ENCODE measurements at places on chromosomes 11 and 22.

DNA sequence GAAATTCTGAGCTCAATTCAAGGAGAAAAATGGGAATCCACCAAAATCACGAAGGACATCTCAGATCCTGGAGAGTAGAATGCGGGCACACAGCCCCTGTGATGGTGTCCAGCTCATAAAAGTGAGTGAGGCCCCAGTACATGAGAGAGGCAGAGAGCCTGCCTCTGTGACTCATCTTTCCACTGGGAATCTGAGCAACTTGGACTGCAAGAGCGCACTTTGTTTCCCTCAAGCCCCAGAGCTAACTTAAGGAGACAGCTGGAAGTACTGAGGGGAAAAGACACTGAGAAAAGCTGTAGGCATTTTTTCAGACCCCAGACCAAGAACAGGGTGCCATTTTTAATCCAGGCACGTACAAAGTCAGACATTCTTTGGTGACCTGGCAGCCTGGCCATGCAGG, 273.7 kb downstream of the C11orf87 start:
- no peak for DNase-seq

- peak; percentile 9 for DNase-seq
Observed at GRCh38 chr11:90204832-90205646, 17.8 kb downstream of the CHORDC1 start.

GRCh38 chr11:33040033-33040861, 875 bp downstream of the TCP11L1 start:
- DNase-seq = peak; percentile 43

DNA sequence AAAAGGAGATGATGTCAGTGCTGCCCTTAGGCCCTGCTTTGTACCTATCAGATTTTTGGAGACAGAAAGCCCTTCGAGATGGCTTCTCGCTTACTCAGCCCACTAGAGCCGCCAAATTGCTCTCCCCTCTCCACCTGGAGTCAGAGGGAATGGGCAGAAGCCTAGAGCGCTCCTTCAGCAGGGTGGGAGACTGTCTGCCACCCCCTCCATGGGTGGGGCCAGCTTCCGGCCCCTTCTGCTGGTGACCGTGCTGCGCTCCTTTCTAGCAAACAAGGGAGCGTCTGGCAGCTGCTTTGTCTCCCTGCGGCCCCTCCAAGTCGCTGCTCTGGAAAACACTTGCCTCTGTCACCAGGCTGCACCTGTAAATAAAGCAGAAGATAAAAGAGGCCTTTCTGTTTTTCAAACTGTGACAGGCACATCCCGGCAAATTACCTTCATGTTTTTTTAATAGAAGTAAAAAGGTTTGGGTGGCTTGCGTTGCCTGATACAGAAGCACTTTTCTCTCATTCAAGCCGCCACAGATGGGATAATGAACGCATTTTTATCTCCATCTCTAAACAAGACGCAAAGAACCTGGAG, 145.7 kb upstream of the NECTIN1 start:
- no peak for DNase-seq

GRCh38 chr11:11568651-11569229, 53.1 kb downstream of the GALNT18 start:
- DNase-seq = no peak

DNA sequence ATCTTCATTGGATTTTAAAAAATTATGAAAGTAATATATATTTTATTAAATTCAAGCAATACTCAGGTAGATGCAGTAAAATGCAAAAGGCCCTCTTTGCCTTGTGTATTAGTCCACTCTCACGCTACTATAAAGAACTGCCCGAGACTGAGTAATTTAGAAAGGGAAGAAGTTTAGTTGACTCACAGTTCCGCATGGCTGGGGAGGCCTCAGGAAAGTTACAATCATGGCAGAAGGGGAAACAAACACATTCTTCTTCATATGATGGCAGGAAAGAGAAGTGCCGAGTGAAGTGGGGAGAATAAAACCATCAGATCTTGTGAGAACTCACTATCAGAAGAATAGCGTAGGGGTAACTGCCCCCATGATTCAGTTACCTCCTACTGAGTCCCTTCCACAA, 130.8 kb downstream of the HIPK3 start:
- DNase-seq = no peak

All from hepatic stellate cell (primary cell).